Esophagus squamous epithelium (tissue), 5 donors: ENCODE measurements at places on chromosomes 16 and 17.

DNA sequence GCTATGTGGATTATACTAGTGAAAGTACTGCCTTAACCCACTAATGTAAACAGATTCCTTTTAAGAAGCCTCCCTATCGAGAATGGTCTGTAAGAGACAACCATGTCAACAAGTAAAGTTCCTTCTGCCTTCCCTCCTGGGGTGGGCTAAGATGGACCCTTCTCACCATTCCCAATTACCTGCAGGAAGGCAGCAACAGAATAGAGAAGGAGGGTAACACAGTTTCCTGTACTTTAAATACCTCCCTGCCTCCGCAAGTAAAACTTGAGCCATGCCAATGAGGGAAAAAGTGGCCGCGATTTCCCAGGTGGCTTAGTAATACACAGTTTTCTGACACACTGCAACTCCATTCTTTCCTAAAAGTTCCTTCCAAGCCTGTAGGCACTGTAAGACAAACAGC is 45.2 kb downstream of the TOX3 start:
- DNase-seq, result no peak

DNA sequence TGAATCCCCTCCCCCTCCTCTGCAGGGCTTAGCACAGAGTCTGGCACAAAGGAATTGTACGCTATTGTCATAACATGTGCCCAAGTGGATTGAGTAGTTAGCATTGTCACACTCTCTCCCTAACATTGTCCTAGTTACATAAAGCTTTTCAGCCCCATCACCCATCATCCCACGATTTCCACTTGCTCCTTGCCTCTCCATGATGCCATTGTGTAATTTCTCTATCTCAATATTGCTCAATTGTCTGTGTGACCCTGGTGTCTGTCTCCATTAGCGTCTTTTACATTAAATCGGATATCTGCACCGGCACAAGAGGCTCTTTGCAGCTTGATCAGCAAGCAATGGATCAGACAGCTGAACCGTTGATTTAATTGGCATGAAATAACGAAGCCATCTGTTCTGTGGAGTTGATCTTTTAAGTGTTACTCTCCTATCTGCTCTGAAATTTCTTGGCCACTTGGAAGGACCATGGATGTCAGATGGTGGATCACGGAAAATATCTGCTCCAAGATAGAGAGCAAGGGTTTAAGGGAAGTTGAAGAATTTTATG is 77.0 kb upstream of the HS3ST4 start:
- DNase-seq, result no peak

- DNase-seq, result no peak
Observed at GRCh38 chr16:61385392-61386071, 650.7 kb downstream of the CDH8 start.

DNA sequence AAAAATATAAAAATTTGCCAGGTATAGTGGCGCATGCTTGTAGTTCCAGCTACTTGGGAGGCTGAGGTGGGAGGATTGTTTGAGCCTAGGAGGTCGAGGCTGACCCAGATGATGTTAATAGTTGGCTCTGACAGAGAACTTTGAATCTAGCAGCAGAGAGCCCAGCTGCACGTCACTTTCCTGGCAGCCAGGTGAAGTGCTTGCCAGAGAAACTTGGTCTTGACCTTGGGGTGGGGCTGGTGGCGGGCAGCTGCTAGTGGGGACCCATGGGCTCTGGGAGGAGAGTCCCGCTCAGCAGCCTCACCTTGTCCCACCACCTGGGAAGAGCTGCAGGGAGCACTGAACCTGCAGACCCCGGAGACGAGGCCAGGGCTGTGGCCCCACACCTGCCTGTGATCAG is 3.1 kb upstream of the C16orf74 start:
- DNase-seq, result no peak

GRCh38 chr16:57166951-57167350 is 18.9 kb downstream of the PSME3IP1 start:
- no peak for DNase-seq

GRCh38 chr17:19915245-19915978 is 47.7 kb upstream of the ULK2 start:
- no peak for DNase-seq

GRCh38 chr16:89482150-89482816 is 8.1 kb downstream of the ANKRD11 start:
- no peak for DNase-seq

GRCh38 chr17:57723427-57724025 is 21.6 kb downstream of the CCDC182 start:
- no peak for DNase-seq

- DNase-seq, result no peak
Observed at GRCh38 chr16:57179215-57179828, 6.5 kb downstream of the PSME3IP1 start.

GRCh38 chr17:31629696-31630470 is 229.2 kb downstream of the COPRS start:
- DNase-seq, result no peak

GRCh38 chr17:31880311-31880710 is 21.2 kb downstream of the UTP6 start:
- DNase-seq, result no peak

- no peak for DNase-seq
Observed at GRCh38 chr16:17885659-17886207, 415.0 kb upstream of the XYLT1 start.

DNA sequence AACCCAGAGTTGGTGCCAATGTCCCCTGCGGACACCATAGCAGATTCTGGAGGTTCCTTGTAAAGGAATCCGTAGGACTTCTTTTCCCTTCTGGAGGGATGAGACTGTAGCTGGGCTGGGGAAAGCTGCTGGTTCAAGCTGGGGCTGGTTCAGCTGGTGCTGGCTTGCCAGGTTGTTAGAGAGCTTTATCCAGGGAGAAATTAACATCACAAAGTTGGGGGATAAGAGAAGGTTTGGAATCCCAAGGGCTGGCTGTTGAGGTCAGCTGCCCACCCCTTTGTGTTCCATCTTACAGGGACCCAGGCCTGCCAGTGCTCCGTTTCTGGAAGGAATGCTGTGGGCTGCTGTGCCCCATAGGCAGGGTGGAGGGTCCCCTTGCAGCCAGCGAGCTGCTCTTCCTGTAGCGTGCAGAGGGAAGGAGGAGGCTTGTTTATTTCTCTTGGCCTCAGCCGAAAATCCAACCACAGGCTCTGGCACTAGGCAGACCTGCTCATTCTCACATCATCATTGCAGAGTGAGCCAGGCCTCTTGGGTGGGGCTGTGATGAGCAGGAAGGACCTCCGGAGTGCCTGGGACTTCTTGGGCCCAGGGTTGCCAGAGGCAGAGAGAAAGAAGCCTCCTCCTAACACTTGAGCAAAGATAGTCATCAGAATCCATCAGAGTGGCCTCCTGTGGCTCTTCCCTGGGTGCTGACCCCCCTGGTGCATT is 251.1 kb downstream of the SEC14L1 start:
- DNase-seq, result no peak

- no peak for DNase-seq
Observed at GRCh38 chr17:75774991-75775668, 9.5 kb upstream of the UNK start.

DNA sequence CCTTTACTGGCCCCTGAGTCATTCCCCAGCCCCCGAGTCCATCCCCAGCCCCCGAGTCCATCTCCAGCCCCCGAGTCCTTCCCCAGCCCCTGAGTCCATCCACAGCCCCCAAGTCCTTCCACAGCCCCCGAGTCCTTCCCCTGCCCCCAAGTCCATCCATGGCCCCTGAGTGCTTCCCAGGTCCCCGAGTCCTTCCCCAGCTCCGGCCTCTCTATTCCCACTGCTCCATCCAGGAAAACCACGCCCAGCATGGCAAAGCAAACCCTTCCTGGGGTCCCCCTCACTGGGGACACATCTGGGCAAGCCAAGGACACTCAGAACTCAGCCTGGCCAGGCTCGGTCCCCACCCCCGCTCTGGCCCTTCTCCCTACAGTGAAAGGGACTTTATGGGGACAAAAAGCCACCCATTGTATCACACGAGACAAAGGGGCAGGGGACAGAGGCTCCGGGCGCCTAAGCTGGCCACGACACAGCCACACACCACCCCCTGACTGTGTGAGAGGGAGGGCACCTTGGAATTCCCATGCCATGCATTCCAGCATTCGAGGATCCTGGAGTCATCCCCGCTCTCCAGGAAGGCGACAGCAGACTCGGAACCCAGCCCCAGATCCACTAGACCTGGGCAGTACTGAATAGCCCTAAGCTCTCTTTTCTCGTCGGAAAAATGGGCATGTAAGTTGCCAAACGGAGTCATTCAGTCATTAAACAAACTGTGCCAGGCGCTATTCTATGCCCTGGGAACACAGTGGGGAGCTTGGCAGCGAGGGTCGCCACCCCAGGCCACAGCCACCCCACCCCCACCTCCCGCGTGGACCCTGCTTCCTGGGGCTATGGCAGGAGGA is 14.0 kb downstream of the PLLP start:
- DNase-seq, result no peak

DNA sequence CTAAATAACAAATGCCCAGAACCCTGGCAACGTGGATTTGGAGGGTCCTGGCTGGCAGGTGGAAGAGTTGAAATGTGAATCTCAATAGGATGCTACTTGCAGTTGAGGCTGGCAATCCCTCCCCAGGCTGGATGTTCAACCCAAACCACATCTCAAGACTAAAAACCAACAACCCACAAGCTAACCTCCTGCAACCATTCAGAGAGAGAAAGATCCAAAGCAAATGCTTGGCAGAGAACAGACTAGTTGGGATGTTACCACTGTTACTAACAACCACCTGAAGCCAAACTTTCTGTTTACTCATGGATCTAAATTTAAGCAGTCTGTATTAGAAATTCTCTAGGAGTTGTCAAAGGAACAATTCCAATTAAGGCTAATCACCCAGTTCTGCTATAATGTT is 27.9 kb downstream of the SMG6 start:
- DNase-seq, result no peak

DNA sequence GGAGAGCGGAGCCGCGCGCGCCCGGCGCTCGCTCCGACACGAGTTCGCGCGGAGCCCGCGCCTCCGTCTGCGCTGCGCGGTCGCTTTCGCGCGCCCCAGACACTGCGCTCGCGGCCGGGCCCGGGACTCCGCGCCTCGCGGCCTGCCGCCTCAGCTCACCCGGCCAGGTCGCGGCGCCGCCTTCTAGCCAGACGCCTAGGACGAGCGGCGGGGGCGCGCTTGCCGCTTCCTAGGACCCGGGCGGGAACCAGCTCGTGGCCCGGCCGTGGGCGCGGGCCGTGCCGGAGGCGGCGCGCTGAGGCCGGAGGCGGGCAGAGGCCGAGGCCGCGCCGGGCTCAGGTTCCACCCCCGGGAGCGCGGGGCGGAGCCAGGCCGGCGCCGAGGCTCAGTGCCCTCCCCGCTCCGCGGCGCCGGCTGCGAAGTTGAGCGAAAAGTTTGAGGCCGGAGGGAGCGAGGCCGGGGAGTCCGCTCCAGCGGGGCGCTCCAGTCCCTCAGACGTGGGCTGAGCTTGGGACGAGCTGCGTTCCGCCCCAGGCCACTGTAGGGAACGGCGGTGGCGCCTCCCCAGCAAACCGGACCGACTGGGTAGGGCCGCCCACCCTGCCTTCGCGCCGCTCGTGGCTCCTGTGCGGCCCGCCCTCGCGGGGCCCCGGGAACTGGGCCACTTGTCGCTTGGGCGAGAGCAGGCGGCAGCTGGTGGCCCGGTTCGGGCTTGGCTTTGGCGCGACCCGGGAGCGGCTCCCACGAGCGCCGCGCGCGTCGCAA is at the start of gene SPHK1:
TSS of gene SPHK1 (plus strand) at position 388 of the 765 bp plus-strand sequence. CDS start 1,036 bp downstream, outside the sequence.
- DNase-seq, result no peak

- no peak for DNase-seq
Observed at GRCh38 chr17:45293413-45294211, 23.2 kb downstream of the MAP3K14 start.

- no peak for DNase-seq
Observed at GRCh38 chr17:66676421-66676820, 158.5 kb upstream of the CACNG5 start.

DNA sequence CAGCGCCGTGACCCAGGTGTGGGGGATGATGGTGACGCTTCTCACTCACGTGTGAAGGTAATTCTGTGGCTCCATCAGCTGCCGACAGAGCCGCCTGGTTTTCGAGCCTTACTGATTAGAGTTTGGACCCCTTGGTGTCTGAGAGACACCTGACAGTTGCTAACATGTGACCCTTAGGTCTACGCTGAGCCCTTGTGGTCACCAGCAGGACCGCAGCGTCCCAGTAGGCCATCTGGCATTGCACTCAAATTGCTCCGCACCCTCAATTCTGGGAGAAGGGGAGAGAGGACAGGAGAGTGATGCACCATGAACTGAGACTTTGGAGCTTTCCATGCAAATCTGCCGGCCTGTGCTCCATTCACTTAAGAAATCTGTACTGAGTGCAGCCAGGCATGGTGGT is 2.5 kb downstream of the FLYWCH1 start:
- no peak for DNase-seq

DNA sequence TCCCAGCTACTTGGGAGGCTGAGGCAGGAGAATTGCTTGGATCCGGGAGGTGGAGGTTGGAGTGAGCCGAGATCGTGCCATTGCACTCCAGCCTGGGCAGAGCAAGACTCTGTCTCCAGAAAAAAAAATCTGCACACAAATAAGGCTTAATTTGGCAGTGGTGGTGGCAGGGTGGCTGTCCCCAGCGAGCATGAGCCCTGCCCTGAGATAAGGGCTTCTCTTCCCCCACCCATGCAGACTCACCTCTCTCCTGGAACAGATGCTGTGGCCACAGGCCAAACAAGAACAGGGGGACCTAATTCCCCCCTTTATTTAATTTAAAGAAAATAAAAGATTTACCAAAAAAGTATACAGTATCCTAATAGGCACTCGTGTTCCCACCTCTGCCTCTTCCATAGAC is 157.2 kb downstream of the RAB11FIP4 start:
- DNase-seq, result no peak

- no peak for DNase-seq
Observed at GRCh38 chr16:68503334-68503733, 35.8 kb upstream of the ZFP90 start.

DNA sequence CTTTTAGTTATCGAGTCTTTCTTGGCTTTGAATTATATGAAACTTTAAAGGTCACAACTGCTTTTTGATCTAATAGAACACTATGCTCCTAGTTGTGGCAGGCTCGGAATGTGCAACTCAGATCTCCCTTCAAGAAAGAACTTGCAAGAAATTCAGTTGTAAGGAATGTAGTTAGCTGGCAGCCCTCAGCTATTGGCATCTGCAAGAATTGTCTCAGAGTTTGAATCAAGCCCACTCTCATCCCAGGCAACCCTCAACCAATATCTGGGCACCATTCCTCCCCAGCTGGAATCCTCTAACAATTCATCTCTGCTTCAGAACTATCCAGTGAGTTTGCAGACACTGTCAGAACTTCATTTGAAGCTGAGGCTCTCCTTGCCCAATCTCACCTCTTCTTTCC is 447.2 kb downstream of the KIF2B start:
- no peak for DNase-seq
